Osteocyte (in vitro differentiated cells): ENCODE measurements at places on chromosomes 5 and 9.

DNA sequence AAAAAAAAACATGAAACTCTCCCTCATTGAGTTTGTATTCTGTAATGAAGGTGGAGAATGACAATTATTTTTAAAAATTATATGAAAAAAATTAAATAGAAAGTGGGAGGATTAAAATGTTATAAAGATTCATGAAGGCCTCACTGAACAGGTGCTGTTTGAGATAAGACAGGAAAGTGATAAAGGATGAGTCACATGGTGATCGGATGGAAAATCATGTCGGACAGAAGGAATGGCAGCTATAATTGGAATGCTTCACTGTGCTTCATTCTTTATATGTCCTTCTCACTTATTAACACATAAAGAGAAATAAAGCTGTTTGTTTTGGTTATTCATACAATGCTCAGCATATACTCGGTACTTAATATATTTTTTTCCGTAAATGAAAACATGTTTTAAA, 464.5 kb upstream of the RGMB start:
- H3K27me3 ChIP-seq = no peaks in the 10 kb centered on the region
- peak overlapping the region; percentile 69 for H3K4me3 ChIP-seq
- H3K4me1 ChIP-seq = peaks cover 38% of the 10 kb centered on the region
- no peak for DNase-seq
- H3K36me3 ChIP-seq = no peaks in the 10 kb centered on the region
- peak overlapping the region; percentile 98 for H3K27ac ChIP-seq

- no peak overlapping the region for H3K4me3 ChIP-seq
- H3K27ac ChIP-seq = no peak overlapping the region
- peaks cover 10% of the 10 kb centered on the region for H3K27me3 ChIP-seq
- H3K36me3 ChIP-seq = no peaks in the 10 kb centered on the region
- no peaks in the 10 kb centered on the region for H3K4me1 ChIP-seq
Measured at GRCh38 chr9:72150661-72151060, 1.4 kb downstream of the GDA start.

DNA sequence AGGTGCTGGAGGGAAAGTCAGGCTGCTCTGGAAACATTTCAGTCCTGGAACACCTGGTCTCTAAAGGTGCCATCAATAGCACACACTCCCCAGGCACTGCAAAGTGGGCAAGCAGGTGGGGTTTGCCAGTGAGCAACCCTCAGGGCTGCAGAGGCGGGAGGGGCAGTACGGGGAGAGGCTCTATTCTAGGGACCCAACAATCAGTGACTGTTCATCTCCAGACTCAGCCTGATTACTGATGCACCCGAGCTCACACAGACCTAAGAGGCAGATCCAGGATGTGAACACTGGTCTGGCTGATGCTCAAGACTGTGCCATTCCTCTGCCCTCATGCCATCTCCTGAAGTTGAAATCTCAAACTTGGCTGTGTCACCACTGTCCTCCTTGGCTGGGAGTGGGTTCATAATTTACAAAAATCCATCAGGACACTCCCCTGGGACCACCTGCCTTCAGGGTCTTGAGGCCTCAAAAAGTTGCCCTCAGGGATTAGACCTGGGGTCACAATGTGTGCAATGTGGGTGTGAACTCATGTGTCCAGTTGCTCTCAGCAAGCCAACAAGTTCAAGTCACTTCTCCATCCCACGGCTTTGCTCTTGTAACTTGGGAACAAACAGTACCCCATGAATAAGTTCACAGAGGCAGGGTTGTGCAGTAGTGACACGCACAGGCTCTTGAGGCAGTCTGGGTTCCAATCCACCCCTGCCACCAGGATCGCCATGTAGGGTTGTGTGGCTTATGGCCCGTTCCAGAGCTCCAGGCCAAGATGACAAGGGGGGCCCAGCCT, 19.9 kb upstream of the KCNMB1 start:
- DNase-seq = no peak
- peaks cover 4% of the 10 kb centered on the region for H3K4me1 ChIP-seq
- no peak overlapping the region for H3K4me3 ChIP-seq

DNA sequence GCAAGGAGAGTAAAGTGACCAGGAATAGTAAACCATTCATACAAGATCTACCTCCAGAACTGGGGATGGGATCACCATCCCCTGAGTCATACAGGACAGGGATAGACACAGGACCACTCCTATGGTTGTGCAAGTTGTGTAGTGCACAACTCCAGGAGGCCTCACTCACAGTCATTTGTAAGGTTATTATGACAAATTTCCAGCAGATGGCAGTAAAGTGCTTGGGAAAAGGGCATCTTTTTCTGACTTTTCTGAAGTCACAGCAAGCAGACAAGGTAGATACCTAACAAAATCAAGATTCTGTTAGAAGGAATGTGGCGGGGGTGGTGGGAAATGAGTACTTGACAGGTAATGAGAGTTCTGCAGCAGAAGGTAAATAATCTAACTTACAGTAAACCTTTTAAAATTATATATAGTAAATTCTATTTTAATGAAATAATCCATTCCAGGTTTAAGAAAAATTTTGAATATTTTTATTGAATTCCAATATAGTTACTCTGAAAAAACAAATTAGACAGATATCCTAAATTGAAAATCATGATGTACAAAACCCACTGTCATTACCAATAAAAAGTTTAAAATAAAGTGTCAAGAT, 16.7 kb upstream of the KIF27 start:
- no peaks in the 10 kb centered on the region for H3K27me3 ChIP-seq
- DNase-seq = peak; percentile 49
- H3K27ac ChIP-seq = no peak overlapping the region
- peaks cover 17% of the 10 kb centered on the region for H3K4me1 ChIP-seq

DNA sequence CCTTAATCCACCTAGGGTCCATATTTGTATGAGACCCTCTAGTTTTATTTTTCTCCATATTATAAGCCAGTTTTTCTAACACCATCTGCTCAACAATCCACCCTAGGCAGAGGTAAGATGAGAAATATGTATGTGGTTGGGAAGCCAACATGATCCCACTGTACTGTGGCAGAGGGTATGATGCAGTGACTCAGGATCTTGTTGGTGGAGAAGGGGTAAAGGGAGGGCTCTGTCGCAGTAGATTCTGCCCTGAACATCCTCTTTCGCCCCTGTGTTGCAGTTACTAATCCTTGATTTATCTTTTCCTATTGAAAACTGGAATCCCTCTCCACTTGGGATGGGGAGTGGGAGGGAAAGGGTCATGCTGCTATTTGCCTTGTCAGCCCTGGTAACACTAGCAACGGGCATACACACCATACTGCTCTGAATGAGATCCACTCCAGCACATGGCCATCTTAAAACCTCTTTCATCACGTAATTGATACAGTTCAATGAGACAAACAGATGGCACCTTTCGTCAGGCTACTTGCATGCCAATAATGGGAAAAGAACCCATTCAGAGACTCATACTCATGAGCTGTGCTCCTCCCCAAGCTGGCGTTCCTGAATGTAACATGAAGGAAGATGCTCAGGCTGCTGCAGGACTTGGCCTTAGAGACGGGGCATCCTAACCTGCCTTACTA, 63.0 kb downstream of the ADAMTS12 start:
- H3K27me3 ChIP-seq = no peaks in the 10 kb centered on the region
- no peak overlapping the region for H3K27ac ChIP-seq
- H3K4me1 ChIP-seq = peaks cover 42% of the 10 kb centered on the region
- DNase-seq = peak; percentile 34
- H3K4me3 ChIP-seq = no peak overlapping the region

DNA sequence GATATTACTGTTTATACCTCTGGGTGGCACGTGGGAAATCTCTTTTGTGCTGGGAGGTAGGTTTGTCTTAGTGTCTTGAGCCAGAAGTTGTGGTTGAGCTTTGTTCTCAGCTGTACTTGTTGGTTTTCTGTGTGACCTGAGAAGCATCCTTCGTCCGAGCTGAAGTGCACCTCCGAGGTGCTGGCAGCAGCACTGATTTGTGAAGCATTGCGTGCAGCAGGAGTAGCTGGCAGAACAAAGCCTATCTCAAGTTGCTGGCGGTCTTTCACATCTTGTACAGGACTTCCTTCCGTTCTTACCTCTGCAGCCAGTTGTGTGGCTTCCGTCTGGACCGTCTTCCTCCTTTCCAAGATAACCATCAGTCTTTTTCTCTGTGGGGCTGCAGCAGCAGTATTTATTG, 4.3 kb downstream of the PRRC2B start:
- H3K4me1 ChIP-seq = peaks cover 72% of the 10 kb centered on the region
- H3K4me3 ChIP-seq = peak overlapping the region; percentile 91
- no peaks in the 10 kb centered on the region for H3K27me3 ChIP-seq
- peak overlapping the region; percentile 96 for H3K27ac ChIP-seq
- peaks cover 5% of the 10 kb centered on the region for H3K36me3 ChIP-seq

DNA sequence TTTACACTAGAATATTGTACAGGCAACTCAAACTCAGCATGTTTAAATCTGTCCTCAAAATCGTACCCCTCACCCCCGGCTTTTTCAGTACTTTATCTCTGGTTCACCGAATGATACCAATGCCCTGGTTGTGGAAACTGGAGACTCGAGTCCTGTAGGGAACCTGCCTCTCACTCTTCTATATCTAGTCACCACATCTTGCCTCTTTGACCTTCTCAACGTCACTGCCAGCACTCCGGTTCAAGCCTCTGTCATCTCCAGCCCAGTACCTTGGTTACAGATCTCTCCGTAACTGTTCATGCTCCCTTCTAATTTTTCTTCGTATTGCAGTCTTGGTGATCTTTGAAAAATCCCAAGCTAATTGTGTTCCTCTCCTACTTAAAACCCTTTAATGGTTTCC, 6.7 kb downstream of the SLC44A1 start:
- H3K4me3 ChIP-seq = no peak overlapping the region
- peaks cover 6% of the 10 kb centered on the region for H3K4me1 ChIP-seq
- H3K36me3 ChIP-seq = no peaks in the 10 kb centered on the region
- no peaks in the 10 kb centered on the region for H3K27me3 ChIP-seq
- no peak for DNase-seq
- no peak overlapping the region for H3K27ac ChIP-seq

DNA sequence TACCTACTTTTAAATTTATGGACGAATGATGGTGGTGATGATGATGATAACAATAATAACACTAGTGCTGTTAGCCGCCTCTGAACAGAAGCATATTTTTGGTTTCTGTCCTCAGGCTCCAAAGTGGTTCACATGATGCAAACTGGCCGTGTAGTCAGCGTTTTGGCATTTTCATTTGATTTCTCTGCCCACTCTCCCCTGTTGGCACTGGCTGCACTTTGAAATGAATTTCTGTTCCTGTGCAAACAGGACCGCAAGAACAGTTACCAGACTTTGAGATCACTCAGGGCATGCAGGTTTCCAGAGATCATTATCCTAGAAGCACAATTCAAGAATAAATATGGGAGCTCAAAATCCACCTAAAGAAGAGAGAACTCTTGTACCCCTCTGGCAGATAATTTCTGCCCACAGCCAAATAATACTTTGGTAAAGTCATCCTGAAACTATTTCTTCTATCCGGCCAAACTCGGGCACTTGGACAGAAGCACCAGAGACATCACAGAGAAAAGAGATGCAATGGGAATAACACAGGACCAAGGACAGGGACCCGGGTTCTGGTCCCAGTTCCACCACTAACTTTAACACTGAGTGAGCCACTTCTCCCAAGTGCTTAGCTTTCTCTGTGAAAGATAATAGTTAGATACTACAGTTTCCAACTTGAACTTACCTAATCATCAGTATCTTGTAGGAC, 201.7 kb upstream of the PTGER4 start:
- H3K27ac ChIP-seq = peak overlapping the region; percentile 74
- no peaks in the 10 kb centered on the region for H3K36me3 ChIP-seq
- no peaks in the 10 kb centered on the region for H3K27me3 ChIP-seq
- peaks cover 19% of the 10 kb centered on the region for H3K4me1 ChIP-seq
- no peak for DNase-seq
